ENCODE measurements at places on chromosomes 7 and 10.
A peak's percentile ranks its signal among the peaks of the same experiment; 100 is the strongest.

DNA sequence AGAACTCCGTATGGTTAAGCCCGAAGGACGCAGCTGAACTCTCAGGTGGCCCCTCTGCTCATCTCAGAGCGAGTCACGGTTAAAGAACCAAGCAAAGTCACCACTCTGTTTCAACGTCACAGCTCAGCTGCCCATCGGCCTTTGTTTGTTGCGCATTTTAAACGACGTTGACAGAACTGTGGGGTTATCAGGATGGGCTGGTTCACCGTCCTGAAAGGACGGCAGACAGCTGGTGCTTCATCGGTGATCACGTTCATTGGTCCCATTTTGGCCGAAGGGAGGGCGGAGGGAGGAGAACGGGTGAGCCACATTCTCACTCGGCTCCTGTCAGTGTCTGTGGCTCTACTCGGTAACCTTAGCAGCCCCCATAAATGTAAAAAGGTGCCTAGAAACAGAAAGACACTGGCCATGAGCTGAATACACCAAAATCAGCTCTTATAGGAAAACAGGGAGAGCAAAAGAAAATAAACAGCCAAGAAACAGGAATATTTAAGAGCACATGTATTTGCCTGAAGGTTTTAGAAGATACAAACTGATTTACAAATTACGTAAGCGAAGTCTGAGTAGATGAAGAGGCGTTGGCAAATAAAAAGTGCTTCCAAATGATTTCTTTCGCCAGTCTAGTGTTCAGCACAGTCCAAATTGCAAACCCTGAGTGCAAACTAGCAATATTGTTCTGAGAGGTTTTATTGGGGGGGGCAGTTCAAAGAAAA is 8.4 kb downstream of the PRKAG2 start:
- DNase-seq = no peak

GRCh38 chr10:93404048-93404354 is 78.1 kb downstream of the MYOF start:
- no peak for DNase-seq

- no peak for DNase-seq
Measured at GRCh38 chr7:137694405-137694804, 152.4 kb downstream of the DGKI start.

DNA sequence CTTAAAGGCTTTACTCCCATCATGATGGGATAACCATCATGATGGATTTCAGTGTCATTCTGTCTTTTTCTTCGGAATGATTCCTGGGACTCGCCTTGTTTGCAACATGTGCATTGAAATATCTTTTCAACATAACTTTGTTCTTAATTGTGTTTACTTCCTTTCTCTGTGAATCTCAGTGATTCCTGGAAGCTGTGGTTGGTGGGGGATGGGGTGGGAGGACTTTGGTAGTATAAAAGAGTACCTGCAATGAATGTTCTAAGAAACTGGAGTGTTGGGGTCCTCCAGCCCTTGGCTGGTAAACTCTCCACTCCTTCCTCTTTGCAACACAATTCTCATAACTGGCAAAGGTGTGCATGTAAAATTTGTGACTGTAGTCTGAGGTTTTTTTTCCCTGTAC is 11.5 kb upstream of the SH2D4B start:
- DNase-seq = no peak

- peak; percentile 84 for DNase-seq
Measured at GRCh38 chr10:33005322-33006301, 47.6 kb upstream of the ITGB1 start.

DNA sequence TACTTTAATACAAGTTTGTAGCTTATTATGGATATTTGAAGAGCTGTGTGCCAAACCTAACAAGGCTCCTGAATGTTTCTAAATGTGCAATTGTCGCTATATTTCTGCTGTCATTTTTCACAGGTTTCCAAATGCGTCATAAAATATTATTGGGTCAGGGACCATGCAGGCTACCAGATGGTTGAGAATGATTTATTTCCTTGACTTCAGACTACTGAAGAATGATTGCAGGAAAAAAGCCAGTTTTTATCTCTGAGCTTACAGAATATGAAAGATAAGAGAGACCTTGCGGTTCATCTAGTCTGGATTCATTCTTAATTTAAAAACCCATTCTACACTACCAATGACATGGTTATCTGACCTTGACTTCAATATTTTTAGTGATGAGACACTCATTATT is 55.2 kb downstream of the TSPAN12 start:
- no peak for DNase-seq

- DNase-seq = no peak
Measured at GRCh38 chr7:42726066-42726785, 185.6 kb downstream of the C7orf25 start.

DNA sequence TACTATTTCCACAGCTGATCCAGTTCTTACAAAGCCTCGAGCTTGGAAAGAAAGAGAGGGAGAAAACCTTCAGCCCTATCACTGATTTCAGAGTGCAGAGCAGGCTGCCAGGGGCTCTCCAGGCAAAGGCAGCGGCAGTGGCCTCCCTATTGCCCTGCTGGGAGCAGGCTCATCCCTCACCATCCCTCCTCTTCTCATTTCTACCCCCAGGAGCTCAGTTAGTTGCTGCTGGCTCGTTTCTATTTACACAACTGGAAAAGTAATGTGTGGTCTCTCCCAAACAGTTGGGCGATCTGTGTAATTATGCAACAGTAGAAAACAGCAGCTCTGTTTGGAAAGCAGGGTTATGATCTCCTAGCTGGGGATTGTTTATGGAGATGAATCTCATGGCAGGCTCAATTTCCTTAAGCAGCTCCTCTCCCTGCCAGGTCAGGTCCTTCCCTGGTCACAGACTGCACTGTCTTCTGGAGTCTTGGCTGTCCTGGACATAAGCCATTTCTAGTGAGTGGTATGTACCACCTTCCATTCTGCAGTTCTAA is 28.7 kb upstream of the TNS3 start:
- DNase-seq = no peak

- DNase-seq = no peak
Measured at GRCh38 chr7:70744492-70744891, 387.5 kb upstream of the GALNT17 start.

GRCh38 chr10:99527526-99528493 is 4.9 kb upstream of the NKX2-3 start:
- no peak for DNase-seq

GRCh38 chr10:18409599-18410397 is 241.6 kb downstream of the NSUN6 start:
- no peak for DNase-seq

GRCh38 chr7:156609010-156609877 is 31.3 kb upstream of the RNF32 start:
- no peak for DNase-seq

DNA sequence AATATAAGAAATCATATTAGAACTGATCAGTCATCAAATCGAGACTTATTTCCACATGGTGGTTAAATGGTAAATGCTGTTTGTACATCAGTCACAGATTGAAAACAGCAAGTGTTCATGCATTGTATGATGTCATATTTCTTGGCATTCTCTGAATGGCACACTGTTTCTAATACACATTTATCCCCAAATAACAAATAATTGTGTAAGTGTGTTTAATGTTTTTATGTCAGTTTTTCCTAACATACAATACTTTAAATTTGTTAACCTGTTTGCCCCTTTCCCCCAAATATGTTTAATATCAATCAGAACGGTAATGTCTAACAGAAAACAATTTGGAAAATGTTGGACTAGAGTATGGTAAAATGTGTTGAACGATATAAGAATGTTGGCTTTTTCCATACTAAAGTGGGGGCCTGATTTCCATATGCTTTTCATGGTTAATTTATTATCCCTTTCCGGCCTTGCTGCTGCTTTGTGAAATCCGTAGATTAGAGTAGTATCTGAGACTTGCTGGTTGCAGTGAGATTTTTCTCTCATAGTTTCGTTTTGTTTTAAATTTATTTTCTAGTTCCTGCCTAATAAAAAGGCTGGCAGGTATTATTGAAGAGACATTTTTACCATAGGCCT is 23.7 kb downstream of the RAB18 start:
- no peak for DNase-seq

DNA sequence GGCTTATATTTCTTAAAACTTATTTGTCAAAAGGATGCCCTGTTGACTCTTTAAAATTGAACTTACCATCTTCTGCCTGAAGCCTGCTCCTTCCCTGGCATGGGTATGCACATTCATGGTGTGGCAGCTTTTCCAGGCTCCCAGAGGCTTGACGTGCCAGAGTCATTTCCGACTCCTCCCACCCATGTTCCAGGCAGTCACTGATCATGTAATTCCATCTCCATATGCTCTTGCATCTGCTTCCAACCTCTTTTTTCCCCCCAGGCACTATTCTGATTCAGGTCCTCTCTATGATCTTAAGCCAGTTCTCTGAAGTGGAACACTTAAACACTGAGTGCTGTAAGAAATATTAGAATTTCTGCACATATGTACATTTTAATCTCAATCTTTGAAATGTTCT is 82.2 kb downstream of the CFAP58 start:
- no peak for DNase-seq

- no peak for DNase-seq
Measured at GRCh38 chr10:68103261-68103878, 5.9 kb upstream of the MYPN start.

DNA sequence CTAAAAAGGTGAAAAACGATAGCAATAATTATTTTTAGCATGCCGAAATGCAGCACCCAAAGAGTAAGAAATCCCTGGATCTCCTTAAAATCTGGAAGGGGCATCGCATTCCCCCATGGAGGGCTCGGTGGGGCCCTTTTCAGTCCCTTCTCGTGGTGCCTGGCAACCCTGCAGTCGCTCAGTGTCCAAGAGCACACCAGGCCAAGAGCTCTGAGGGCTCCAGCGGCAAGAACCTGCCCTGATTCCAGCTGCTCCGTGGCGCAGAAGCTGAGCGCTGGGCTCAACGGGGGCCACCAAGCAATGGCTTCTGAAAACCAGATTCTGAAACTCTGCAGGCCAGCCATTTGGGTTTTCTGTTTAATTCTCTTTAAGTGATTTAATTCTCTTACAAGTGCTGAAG is 131.2 kb downstream of the PRKAG2 start:
- DNase-seq = peak; percentile 63

- no peak for DNase-seq
Measured at GRCh38 chr7:142908921-142909890, 23.7 kb upstream of the TRPV6 start.

GRCh38 chr10:58518775-58519174 is 6.1 kb downstream of the BICC1 start:
- DNase-seq = no peak

- DNase-seq = peak; percentile 56
Measured at GRCh38 chr10:49539320-49539885, 482 bp upstream of the ERCC6 start.

- DNase-seq = no peak
Measured at GRCh38 chr7:45400680-45401079, 173.5 kb upstream of the ADCY1 start.
